ENCODE measurements at places on chromosomes 7 and 10. TPM values are rescaled to one million over a fixed set of nuclear protein-coding genes. Genes with fewer than 3 reads are reported as not detected.

- H3K27me3 ChIP-seq: no peaks in the 10 kb centered on the region
- H3K4me1 ChIP-seq: no peaks in the 10 kb centered on the region
- no peak overlapping the region for H3K4me3 ChIP-seq
- no peak overlapping the region for H3K27ac ChIP-seq
- no peaks in the 10 kb centered on the region for H3K36me3 ChIP-seq
These were observed 87.6 kb upstream of the ATP6V0A4 start for GRCh38 chr7:138885383-138886147.

- no peak for DNase-seq
- H3K4me1 ChIP-seq: no peaks in the 10 kb centered on the region
- no peaks in the 10 kb centered on the region for H3K27me3 ChIP-seq
- H3K27ac ChIP-seq: no peak overlapping the region
- no peak overlapping the region for H3K4me3 ChIP-seq
These were observed 9.9 kb upstream of the STEAP2 start for GRCh38 chr7:90201500-90202195.

GRCh38 chr7:12655161-12655560 is 32.3 kb upstream of the ARL4A start:
- no peaks in the 10 kb centered on the region for H3K27me3 ChIP-seq
- no peaks in the 10 kb centered on the region for H3K4me1 ChIP-seq
- DNase-seq: no peak
- H3K36me3 ChIP-seq: no peaks in the 10 kb centered on the region

DNA sequence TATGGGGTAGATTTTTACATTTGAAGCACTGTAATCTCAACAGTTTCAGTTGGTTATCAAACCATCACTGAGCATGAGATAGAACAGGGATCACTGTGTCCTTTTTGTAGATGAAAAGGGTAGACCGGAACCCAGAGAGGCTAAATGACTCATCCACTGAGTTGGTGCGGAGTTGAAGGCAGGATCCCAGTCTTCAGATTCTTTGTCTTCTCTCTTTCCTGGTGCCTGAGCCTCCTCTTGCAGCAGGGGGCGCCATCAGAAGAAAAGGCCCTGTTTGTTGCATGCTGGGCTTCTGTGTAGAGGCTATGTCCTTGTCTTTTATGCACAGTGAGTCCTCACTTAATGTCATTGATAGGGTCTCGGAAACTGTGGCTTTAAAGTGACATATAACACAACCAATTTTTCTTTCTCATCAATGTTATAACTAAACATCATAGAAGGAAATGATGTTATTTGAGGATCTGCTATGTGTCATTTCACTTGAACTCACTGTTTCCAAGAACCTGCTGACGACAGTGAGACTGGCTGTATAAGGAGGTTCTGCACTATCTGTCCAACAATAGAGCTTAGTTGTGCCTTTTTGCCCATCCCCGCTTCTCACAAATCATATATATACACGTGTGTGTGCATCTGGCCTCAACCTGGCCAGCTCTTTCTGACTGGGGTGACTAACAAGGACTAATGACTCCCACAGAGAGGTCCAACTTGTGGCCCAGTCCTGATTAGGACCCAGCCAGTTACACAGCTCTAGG is 14.3 kb downstream of the ZNF282 start:
- no peak for DNase-seq
- H3K27me3 ChIP-seq: no peaks in the 10 kb centered on the region
- peaks cover 55% of the 10 kb centered on the region for H3K36me3 ChIP-seq
- no peak overlapping the region for H3K4me3 ChIP-seq

- no peak overlapping the region for H3K27ac ChIP-seq
- peaks cover 63% of the 10 kb centered on the region for H3K36me3 ChIP-seq
- H3K4me1 ChIP-seq: no peaks in the 10 kb centered on the region
- no peak overlapping the region for H3K4me3 ChIP-seq
- no peaks in the 10 kb centered on the region for H3K27me3 ChIP-seq
These were observed 24.9 kb downstream of the MSRB2 start for GRCh38 chr10:23120001-23120934.

Gene TMEM196
- total RNA-seq: not detected
